ENCODE measurements at places on chromosomes 3 and 15. TPM values are rescaled to one million over a fixed set of nuclear protein-coding genes. Genes with fewer than 3 reads are reported as not detected.

SYNPR gene
- not detected for total RNA-seq

PRSS50 gene
- not detected for total RNA-seq

SSUH2 gene
- total RNA-seq = not detected

SCAANT1 gene
- not detected for total RNA-seq

DUOX1 gene
- 0.20 TPM for total RNA-seq

HERC2 gene
- total RNA-seq = 64.0 TPM

FBXL2 gene
- not detected for total RNA-seq

C3orf22 gene
- total RNA-seq = not detected

KLHL24 gene
- 189 TPM for total RNA-seq

ABI3BP gene
- not detected for total RNA-seq

GOLGA8T gene
- 4.0 TPM for total RNA-seq

- H3K36me3 ChIP-seq = peaks cover 16% of the 10 kb centered on the region
- H3K4me3 ChIP-seq = no peak overlapping the region
- no peaks in the 10 kb centered on the region for H3K27me3 ChIP-seq
- no peak for DNase-seq
- H3K4me1 ChIP-seq = peaks cover 21% of the 10 kb centered on the region
Observed at GRCh38 chr3:11285471-11285870, 13.3 kb downstream of the ATG7 start.

- peaks cover 3% of the 10 kb centered on the region for H3K4me1 ChIP-seq
- H3K27ac ChIP-seq = no peak overlapping the region
- H3K4me3 ChIP-seq = no peak overlapping the region
- H3K27me3 ChIP-seq = no peaks in the 10 kb centered on the region
- H3K36me3 ChIP-seq = no peaks in the 10 kb centered on the region
- no peak for DNase-seq
Observed at GRCh38 chr3:59432665-59433064, 382.8 kb upstream of the CFAP20DC start.

DNA sequence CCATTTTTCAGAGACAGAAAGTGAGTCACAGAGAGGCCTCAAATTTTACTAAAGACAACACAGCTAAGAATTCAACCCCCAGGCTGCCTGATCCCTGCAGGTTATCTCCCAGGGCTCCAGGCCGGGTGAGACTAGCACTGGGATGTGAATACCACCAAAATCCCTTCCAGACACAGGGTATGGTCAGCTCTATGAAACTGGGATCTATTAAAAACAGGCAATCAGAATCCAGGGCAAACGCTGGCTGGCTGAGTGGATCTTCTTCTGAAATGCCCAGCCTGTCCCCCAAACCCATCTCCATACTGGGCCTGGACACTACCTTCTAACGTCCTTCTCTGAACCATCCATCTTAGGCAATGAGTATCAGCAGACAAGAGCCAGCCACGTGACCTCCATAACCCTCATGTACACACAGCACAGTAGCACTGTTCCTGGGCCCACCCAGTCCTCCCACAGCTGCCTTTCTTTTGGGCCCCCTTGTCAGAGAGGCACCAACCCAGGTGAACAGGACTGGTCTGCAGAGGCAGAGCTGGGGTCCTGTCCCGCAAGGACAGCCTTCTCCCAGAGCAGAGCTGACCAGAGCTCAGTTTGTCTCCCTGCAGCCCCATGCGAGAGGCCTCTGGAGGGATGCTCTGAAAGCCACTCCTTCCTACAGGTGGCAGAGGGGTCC, 1.9 kb downstream of the RAB6B start:
- H3K27ac ChIP-seq = no peak overlapping the region
- no peaks in the 10 kb centered on the region for H3K27me3 ChIP-seq
- peaks cover 5% of the 10 kb centered on the region for H3K4me1 ChIP-seq
- H3K36me3 ChIP-seq = no peaks in the 10 kb centered on the region

- DNase-seq = no peak
- H3K27me3 ChIP-seq = no peaks in the 10 kb centered on the region
- no peak overlapping the region for H3K27ac ChIP-seq
- H3K4me1 ChIP-seq = no peaks in the 10 kb centered on the region
Observed at GRCh38 chr3:77931255-77932009, 891.5 kb downstream of the ROBO2 start.

DNA sequence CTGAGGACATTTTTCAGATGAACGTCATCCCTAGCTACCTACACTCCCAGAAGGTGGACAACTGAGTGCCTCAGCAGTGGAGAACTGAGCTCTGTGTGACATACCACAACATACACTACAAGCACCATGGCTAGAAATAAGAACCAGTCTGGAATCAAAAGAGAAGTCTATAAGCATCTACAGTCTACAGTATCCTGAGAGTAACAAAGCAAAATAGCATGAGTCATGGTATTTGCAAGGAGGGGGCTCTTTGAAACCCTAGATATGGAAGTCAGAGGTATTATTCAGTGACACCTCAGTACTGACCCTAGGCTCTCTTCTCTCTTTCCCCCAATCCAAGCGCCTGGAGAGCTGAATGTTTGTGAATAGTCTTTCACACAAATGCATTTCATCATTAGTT, 87.5 kb downstream of the TNIK start:
- no peak overlapping the region for H3K4me3 ChIP-seq
- H3K36me3 ChIP-seq = peaks cover 4% of the 10 kb centered on the region
- no peak overlapping the region for H3K27ac ChIP-seq

DNA sequence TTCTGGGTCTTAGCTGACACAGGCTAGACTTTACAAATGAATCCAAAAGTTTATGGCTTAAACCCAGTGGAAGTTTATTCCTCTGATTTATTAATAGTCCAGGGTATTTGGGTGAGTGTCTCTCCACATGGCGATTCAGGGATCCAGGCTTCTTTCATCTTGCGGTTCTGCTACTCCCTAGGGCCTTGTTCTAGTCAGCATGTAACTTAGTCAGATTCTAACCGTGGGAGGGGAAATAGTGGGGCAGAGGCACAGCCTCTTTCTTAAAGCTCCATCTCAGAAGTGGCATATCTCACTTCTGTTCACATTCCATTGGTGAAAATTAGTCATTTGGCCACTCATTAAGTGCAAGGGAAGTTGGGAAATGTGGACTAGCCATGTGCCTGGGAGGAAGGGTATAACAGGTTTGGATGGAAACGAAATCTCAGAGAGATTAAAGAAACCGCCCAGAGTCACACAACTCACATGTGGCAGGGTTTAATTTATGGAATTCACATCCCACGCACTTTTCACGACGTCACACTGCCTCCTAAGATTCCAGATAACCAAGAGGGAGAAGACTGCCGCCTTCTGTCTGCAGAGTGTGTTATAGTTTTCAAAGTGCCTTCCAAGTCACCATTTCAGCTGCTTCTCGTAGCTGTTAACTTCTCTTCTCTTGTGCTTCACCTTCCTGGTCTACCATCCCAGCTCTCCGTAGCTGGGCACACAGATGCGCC, 11.4 kb upstream of the RASGRF1 start:
- H3K27ac ChIP-seq = no peak overlapping the region
- no peaks in the 10 kb centered on the region for H3K27me3 ChIP-seq
- no peak for DNase-seq
- H3K4me1 ChIP-seq = no peaks in the 10 kb centered on the region

DNA sequence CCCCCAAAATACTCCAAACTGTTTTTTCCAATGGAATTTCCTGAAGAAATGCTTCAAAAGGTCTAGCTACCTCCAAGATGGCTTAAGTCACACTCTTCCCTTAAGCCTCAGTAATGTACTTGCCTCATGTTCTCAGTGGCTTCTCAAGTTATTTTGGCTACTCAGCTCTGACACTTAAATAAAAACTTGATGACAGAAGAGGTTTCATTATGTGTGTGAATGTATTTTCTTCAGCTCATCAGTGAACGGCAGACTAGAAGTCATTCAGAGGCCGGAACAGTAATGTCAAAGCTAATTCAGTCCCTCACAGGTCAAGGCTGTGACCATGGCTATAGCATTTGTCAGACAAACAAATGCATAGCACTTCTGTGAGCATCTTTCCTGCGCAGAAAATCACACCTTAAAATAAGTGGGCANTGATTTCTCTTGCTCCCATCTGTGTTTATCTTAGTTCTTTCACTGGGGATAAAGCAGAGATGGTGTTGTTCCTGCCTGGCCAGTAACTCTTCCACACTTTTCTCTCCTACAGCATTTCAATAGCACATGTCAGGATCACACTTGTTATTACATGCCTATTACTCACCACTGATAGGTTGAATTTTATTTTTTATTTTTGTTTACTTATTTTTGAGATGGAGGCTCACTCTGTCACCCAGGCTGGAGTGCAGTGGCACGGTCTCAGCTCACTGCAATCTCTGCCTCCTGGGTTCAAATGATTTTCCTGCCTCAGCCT, 68.5 kb upstream of the PLCL2 start:
- H3K4me3 ChIP-seq = no peak overlapping the region
- H3K36me3 ChIP-seq = no peaks in the 10 kb centered on the region
- no peak for DNase-seq

- no peaks in the 10 kb centered on the region for H3K27me3 ChIP-seq
- H3K27ac ChIP-seq = no peak overlapping the region
- no peak overlapping the region for H3K4me3 ChIP-seq
- peaks cover 6% of the 10 kb centered on the region for H3K4me1 ChIP-seq
- H3K36me3 ChIP-seq = no peaks in the 10 kb centered on the region
Observed at GRCh38 chr3:42025370-42026138, 63.7 kb upstream of the ULK4 start.
